ENCODE measurements at places on chromosomes 11 and 22.

DNA sequence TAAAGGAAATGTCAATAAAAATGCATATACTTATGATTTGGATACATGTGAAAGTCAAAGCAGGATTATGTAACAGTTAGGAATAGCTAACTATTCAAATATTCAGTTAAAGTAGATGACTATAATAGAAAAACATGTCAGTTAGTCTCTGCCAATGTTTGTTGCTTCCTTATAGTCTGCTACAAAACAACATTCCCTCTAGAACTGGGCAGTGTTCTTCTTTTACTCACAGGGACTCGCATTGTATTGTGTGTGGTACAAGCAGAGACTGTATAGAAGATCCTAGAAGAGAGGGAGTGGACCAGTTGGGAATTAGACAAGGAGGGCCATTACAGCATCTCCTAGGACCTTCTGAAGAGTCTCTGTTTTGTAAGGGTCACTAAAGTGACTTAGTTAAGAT is 10.6 kb downstream of the ACAT1 start:
- no peak for DNase-seq

- no peak for DNase-seq
These were observed 77.0 kb downstream of the ZNF280B start for GRCh38 chr22:22431271-22432220.

DNA sequence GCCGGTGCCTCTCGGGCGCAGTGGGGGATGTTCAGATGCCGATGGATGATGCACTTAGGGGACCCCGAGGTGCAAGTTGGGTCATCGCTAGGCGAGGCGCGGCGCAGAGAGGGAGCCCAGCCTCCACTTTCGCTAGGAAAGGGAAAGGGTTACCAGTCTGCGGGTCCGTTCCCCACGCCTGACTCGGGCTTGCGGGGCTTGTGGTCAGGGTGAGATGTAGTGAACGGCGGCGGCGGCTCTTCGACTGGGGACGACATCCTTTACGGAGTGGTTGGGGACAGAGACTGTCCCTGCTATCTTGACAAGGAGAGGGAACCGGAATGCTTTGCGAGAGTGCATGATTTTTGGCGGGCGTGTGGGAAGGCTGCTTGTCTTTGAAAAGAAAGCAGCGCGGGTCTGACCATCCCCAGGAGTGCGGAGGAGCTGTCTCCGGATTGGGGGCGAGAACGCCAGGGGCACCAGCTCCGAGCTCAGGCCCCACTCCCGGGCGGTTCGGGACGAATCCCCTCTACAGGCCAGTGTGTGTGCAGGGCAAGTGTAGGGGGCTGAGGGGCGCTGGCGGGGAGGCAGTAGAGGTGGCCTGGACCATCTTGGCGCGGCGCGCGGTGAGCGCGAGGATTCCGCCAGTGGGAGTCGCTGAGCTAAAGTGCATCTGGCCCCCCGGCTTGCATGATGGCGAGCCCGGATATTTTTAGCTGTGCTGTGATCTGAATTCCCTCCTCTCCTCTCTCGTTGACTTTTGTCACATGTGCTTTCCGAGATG is 1.1 kb downstream of the FAT3 start:
- no peak for DNase-seq

DNA sequence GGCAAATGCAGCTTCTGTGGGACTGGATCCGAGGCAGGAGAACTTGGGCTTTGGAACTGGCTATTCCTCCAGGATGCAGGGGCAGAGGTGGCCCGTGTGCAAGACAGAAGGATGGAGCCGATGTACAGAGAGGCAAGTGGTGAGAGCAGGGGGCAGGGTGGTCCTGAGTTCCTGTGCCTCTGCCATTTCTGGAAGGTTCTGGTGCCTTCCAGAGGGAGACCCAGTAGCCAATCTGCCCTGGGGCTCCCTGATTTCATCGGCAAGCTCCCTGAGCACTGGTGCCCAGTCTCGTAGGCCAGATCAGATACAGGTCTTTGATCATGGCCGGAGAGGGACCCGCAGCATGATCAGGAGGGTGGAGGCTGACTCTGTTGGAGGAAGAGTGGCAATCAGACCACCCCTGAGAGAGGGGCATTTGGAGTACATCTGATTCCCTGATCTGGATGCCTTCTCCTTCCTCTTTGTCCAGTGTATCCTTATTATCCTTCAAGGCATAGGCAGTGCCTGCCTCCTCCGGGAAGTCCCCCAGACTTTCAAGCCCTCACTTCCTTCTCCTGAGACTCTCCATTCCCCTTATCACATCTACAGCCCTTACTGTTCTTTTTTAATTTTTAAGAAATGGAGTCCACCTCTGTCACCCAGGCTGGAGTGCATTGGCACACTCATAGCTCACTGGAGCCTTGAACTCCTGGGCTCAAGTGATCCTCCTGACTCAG is 9.7 kb downstream of the MRGPRD start:
- DNase-seq = no peak

GRCh38 chr22:48424661-48425060 is 1403.0 kb downstream of the BRD1 start:
- DNase-seq = no peak

GRCh38 chr11:65506772-65507505 is 8.1 kb downstream of the MALAT1 start:
- DNase-seq = no peak

GRCh38 chr11:26201411-26201810 is 130.5 kb upstream of the ANO3 start:
- DNase-seq = no peak

DNA sequence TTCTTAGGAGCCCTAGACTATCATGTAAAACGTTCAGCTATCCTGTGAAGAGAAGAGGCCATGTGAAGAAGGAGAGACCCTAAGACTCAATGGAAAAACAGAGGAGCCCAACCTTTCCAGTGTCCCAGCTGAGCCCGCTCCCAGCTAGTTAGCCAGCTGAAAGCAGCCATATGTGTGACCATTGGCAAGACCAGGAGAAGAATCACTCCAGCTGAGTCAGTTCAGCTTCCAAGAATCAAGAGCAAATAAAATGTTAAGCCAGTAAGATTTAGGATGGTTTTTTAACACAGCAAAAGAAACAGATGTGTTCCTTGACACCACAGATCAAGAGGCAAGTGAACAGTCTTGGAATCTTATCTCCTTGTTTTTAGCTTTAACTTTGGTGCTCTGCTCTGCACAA is 108.0 kb downstream of the CCDC81 start:
- no peak for DNase-seq

GRCh38 chr11:129279326-129280026 is 87.4 kb upstream of the ARHGAP32 start:
- peak; percentile 20 for DNase-seq

DNA sequence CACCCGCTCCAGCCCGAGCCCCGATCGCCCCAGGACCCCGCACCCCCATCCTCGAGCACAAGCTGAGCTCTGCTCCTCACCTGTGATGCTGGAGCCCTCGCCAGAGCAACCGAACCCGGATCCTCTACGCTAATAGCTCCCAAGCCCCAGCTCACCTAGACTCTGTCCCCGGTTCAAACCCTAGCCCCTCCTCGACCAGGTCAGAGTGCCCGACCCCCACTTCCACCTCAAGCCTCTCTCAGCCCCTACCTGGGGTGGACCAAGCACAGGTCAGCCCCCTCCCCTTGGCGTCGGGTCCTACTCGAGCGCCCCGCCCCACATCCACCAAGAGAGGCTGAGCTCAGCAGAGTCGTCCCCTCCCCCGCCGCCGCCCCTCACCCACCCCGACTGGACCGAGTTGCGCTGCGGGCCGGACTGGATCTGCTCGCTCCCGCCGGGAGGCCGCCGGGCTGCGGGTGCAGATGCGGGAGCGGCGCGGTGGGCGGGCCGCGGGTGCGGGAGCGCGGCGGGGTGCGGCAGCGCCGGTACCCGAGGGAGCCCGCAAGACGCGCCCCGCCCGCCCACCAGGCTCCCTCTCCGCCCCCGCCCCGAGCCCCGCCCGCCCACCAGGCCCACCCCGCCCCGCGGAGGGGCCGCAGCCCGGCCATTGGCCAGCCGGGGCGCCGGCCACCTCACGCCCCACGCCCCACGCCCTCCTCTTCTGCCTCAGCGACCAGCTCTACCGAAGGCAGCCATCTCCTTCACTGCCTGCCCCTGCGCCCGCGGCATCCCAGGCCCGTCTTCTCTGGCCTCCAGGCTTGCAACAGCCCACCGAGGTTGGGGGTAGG is 577 bp upstream of the DKK3 start:
- no peak for DNase-seq

DNA sequence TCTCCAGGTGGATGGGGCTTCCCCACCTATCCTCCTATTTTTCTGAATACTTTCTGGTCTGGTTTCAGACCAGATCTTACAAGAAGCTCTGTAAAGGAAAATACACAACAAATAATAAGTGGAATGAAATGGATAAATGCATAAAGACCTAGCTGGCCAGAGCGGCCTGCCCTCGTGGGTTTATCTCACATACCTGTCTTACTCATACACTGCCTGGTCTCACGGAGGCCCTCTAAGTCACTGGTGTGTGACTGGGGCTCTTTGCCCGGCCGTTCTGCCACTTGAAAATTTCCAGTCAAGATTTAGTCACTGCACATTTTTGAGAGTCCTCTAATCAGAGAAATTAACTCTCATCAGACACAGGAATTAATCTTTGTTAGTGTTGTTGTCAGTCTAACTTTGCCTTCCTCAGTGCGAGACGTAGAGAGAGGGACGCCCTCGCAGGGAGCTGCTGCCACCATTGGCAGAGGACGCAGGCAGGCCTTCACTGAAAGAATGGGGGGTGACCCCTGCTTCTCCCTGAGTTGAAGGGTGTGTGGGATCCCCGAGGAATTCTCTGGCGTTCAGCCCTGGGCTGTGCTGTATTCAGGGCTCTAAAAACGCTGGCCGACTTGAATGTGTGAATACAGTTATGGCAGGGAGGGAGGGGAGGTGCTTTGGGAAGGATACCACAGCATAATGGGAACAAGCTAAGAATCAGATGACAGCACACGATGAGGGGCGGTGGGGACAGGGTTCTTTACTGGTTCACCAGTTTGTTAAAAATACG is 46.3 kb upstream of the CADM1 start:
- no peak for DNase-seq

DNA sequence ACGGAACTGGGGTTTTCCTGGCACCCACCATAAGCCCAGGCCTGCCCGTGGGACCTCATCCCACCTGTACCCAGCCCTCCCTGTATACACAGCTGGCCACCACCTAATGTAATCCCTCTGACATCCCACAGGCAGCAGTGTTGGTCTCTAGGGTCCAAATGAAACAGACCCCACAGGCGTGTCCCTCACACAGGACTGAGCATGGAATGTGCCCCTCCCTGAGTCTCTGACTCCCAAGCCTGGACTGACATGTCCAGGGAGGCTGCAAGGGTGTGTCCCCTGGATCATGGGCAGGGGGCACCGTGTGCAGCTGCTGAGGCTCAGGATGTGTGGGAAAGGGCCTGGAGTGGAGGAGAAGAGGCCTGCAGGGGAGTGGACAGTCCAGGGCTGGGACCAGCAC is 50.6 kb upstream of the PPARA start:
- DNase-seq = no peak

- DNase-seq = no peak
These were observed 33.2 kb upstream of the TCF20 start for GRCh38 chr22:42303396-42304323.

DNA sequence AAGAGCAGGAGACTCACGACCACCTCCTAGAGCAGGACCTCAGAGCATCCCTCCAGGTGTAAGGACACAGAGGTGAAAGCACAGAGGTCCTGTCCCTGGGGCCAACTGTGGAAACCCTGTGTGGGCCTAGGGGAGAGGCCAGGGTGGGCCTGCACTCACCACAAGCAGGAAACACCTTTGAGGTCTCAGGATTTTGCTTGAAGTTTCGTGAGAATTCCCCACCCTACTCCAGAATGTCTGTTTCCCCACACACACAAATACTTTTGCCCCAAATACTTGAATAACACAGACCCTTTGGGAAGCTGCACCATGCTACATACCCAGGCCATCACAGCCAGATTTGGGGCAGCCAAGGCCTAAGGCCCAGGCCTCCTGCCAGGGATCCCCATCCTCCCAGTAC is 18.1 kb downstream of the SLC43A3 start:
- no peak for DNase-seq

- no peak for DNase-seq
These were observed 44.5 kb downstream of the TRAF6 start for GRCh38 chr11:36465449-36466163.

DNA sequence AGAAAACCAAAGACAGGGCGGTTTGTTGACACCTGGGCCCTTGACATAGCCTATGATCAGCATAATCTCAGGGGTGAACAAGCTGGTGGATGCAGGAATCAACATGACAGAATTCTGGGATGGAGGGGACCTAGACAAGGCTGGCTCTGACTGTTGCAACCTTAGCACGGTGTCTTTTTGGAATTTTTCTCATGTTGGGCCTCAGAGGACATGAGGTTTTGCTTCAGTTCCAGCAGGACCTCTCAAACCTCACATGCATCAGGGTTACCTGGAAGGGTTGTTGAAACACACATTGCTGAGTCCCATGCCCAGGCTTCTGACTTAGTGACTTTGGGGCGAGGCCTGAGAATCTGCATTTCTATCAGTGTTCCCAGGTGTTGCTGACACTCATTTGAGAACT is 345.6 kb upstream of the B3GAT1 start:
- DNase-seq = no peak

- no peak for DNase-seq
These were observed 691 bp downstream of the CEP295 start for GRCh38 chr11:93662175-93662570.

- DNase-seq = no peak
These were observed 186.5 kb downstream of the KIF18A start for GRCh38 chr11:27921472-27921871.

- no peak for DNase-seq
These were observed 5.0 kb upstream of the MYOD1 start for GRCh38 chr11:17714356-17714854.

GRCh38 chr11:118091690-118092089 is 4.9 kb upstream of the SMIM35 start:
- DNase-seq = no peak

GRCh38 chr11:106442032-106442431 is 364.6 kb downstream of the AASDHPPT start:
- no peak for DNase-seq

DNA sequence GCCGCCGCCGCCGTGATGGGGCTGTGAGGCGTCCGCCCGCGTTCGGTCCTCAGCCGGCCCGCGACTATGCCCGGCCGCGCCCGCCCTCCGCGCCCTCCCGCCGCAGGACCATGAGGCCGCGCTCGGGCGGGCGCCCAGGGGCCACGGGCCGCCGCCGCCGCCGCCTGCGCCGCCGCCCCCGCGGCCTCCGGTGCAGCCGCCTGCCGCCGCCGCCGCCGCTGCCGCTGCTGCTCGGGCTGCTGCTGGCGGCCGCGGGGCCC is 215 bp downstream of the ZNRF3 start:
- no peak for DNase-seq

GRCh38 chr11:133956650-133957633 is at the start of gene IGSF9B:
Gene IGSF9B, minus strand, starts transcription at chr11:133956968. Its CDS starts 214 bp downstream, at chr11:133956754.
- DNase-seq = peak; percentile 88

- no peak for DNase-seq
These were observed 47.6 kb upstream of the NAV2 start for GRCh38 chr11:19664886-19665548.
